Activated gamma-delta T cell treated with anti-CD3 and anti-CD28 coated beads, Interleukin-2, amount 50 U/mL, for 16 hours (primary cell): ENCODE measurements at places on chromosomes 5 and 9.

- DNase-seq: no peak
Observed at GRCh38 chr5:40052808-40053207, 626.9 kb upstream of the PTGER4 start.

GRCh38 chr5:128913551-128913950, 51.7 kb upstream of the SLC27A6 start:
- DNase-seq: no peak

DNA sequence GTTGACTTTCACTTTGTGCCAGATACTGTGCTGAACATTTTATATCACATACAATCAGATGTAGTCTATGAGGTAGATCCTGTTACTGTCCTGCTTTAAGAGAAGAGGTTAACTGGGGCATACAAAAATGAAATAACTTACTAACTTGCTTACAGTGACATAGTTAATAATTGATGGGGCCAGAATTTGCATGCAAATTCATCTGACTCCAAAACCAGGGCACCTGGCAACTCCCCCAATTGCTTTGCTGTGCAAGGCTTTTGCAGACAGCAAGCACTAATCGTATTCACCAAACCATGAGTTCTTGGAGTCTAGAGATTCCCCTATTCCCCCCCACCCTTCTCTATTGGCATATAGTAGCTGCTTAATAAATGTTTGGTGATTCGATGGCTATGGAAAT, 155.9 kb downstream of the TTLL11 start:
- DNase-seq: no peak

DNA sequence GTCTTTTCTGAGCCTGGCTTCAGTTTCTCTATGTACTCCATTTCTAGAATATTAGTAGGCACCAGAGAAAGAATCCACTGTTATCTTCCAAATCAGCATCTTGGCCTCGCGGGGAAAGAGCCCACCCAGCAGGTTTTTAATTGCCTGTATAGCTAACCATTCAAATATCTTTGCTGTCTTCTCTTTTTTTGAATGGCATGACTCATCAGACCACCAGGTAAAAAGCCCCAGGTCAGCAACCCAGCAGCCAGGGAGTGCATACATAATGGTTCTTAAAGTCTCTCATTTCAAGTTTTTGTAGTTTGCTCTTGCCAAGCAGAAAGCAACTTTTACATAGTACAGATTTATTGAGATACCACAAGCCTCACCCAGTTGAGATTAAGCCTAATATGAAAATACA, 50.7 kb downstream of the TMEM167A start:
- DNase-seq: no peak

DNA sequence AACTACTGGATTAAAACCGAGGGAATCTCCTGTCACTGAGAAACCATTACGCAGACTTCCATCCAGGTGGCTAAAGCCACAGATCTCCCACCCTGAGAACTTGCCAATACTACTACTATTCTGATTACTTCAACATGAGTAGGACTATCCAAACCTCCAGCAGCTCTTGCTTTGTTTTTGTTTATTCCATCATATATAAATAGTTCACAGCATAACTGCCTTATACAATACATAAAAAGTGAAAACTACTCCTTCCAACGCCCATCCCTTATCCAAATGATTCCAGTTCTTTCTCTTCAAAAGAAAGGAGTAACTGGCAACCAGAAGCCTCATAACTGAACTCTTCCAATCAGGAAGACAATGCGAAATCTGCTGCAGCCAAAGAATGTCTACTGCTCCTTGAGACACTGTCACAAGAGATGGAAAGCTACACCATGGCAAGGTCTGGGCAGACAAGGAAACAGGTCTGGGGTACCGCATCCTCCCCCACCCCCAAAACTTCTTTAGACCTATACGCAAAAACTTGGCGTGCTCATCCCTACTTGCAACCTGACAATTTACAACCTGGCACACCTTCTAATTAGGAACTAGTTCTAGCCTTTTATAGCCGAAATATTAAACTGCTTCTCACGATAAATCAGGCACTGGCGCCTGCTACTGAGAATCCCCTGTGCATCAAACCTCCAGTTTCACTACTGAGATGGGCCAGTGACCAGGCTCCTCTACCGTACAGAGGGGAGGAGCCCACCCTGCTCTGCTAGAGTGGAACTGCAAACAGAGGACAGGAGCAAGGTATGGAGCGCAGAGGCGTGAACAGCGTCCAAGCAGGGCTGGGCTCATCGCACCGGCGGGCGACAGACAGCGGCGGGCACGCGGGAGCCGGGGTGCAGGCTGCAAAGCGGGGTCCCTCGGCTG, 986 bp downstream of the PLPP1 start:
- DNase-seq: no peak

- DNase-seq: no peak
Observed at GRCh38 chr5:143037071-143037470, 266.9 kb downstream of the ARHGAP26 start.
